ENCODE measurements at places on chromosomes 7 and 10.

DNA sequence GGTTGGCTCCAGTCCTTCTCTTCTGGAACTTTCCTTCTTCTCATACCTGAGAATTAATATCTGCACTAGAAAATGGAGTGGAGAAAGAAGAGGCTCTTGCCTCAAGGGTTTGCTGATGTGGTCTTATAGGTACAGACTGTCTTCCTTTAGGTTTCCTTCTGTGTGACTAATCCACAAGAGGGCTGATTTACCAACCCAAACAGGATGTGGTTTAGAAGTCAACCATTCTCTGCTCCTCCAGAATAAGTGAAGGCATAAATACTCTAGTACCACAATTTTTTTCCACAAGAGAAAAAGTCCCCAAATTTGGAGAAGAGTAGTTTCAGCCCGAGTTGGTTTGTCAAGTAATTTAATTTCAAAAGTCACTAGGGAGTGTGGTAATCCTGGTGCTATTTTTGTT, 85.8 kb downstream of the NRP1 start:
- no peak for DNase-seq

- DNase-seq = no peak
Measured at GRCh38 chr10:78763651-78764395, 304.9 kb upstream of the ZMIZ1 start.

DNA sequence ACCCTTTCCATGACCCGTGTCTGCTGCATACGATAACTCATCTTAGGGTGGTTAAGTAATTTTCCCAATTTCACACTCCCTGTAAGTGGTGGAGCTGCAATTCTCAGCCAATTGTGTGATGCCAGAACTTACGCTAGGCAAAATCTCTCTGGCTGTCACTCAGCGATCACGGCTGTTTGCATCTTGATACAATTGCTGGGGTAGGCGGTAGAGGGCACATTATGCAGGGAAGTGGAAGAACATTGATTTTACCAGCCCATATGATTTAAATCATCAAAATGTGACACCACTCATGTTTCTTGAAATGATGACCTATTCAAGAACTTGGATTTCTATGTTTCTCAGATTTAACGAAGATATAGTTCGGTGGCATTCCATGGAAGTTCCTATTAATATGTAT, 108.7 kb upstream of the ADARB2 start:
- DNase-seq = no peak

GRCh38 chr10:5466451-5467206, 32.7 kb downstream of the CALML5 start:
- DNase-seq = peak; percentile 64

DNA sequence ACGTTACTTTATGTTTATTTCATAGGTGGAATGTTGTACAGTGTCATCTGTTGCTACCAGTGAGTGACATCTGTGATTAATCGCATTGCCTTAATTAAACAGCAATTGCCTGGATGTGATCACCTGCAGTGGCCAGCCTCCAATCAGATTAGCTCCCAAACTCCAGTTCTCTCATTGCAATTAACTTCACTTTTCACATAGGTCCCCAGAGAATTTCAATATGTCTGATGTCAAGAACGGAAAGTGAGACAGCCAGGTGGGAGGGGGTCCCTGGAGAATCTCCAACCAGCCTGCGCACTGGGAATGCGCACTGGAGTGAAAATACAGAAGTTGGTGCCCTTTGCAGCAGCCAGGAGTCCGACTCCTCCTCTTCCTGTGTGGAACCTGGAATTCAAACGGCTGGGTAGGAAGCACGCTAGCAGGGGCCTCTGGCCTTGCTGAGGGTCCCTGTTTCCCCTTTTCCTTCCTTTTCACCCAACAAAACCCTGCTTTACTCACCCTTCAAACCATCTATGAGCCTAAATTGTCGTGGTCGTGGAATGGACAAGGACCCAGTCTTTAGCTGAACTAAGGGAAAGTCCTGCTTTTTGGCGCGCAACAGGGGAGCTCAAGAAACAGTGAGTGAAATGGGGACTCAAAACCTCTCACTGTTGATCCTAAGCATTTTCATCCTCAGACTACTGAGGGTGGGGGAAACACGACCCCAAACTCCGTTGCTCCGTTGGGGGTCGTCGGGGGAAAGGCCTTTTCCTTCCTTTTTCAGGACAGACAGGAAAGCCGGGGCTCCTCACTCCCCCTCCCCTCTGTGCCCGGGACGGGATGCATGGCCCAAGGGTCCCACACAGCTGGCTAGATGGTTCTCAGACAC, 1355.5 kb upstream of the LRRTM3 start:
- peak; percentile 71 for DNase-seq

Measured in WTC11 (cell line).